ENCODE measurements at places on chromosomes 11 and 22.

GRCh38 chr22:36853407-36854099 is 7.3 kb upstream of the NCF4 start:
- peak; percentile 82 for DNase-seq

DNA sequence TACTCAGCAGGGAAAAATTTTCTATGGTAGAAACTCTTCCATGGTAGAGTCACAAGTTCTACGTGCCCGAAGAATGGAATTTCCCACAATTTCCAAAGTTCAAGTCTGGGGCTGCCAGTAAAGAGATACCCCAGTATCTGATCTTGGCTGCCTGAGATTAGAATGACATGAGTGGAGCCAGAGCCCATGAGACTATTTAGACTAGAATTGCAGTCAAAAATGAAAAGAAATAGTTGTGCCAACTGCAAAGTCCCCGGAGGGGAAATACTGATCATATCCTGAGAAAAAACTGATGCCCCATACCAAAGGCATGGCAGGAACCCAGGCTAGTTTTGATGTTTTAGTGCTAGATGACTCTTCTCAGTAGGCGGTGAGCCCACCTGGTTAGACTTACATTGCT is 11.2 kb downstream of the MAJIN start:
- DNase-seq: no peak

- DNase-seq: no peak
Measured at GRCh38 chr11:61671527-61671926, 8.7 kb upstream of the DAGLA start.

GRCh38 chr11:116631201-116631600 is 141.6 kb downstream of the BUD13 start:
- no peak for DNase-seq

DNA sequence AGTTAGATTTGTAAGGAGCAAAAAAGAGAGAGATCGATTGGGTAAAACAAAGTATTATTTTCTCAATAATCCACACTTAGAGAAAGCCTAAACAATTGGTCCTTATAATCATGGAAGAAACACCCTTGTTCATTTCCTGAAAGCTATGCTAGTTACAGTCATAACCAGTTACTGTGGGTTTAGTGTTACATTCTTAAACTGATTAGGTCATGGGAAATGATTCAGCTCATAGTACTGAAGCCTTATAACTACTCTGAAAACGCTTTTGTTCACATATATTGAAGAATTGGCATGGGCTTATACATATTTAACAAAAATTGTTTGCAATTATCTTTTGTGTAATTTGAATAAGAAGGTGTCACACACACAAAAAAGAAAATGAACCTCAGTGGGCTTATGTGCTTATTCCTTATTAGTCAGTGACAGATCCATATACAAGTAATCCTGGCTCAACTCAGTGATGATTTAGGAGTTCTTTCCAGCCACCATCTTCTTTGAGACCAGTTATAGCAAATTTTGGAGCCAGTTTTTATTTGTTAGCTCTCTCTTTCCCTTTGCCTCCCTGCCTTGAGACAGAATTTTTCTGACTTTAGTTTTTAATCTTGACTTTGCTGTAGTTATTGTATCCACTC is 198.5 kb upstream of the CTSC start:
- no peak for DNase-seq

- DNase-seq: no peak
Measured at GRCh38 chr11:10894666-10895065, 36.8 kb upstream of the ZBED5 start.

- peak; percentile 89 for DNase-seq
Measured at GRCh38 chr11:128725630-128726319, 31.9 kb downstream of the FLI1 start.

- DNase-seq: no peak
Measured at GRCh38 chr22:49718396-49718795, 109.3 kb downstream of the BRD1 start.

- DNase-seq: no peak
Measured at GRCh38 chr11:127859941-127860354, 727.4 kb downstream of the ETS1 start.

DNA sequence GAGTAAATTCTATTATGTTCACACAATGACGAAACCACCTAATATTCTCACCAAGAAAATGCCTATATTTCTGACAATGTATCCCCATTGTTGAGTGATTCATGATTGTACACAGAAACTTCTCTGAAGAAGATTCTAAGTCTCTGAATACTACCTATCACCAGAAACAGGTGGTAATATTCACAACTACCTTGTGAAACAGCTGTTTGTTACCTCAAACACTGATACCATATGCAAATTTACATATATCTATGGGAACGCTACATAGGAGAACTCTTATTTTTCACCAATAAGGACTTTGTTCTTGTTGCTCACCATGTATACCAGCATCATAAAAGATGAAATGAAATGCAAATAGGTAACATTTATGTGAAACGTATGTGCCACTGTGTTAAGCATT is 59.3 kb downstream of the PDGFD start:
- DNase-seq: no peak

- DNase-seq: no peak
Measured at GRCh38 chr22:30371981-30372380, 15.2 kb downstream of the CCDC157 start.

DNA sequence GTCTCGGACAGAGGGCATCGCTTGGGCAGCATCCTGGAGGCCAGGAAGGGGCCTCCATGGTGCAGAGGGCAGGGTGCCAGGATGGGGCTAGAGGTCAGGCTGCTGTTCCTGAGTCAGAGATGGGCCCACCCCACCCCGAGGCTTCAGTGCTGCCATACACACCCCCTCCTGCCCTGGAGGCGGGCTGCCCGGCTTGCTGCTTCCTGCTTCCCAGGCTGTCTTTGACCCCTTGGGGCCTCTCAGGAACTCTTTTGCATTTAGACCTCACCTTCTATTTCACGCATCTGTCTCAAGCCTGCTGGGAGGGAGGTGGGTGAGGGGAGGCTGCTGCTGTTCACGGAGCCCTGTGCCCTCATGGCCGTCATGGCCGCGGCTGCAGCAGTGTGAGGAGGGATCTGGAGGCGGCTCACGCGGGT is 6.6 kb upstream of the GRAMD4 start:
- DNase-seq: no peak

DNA sequence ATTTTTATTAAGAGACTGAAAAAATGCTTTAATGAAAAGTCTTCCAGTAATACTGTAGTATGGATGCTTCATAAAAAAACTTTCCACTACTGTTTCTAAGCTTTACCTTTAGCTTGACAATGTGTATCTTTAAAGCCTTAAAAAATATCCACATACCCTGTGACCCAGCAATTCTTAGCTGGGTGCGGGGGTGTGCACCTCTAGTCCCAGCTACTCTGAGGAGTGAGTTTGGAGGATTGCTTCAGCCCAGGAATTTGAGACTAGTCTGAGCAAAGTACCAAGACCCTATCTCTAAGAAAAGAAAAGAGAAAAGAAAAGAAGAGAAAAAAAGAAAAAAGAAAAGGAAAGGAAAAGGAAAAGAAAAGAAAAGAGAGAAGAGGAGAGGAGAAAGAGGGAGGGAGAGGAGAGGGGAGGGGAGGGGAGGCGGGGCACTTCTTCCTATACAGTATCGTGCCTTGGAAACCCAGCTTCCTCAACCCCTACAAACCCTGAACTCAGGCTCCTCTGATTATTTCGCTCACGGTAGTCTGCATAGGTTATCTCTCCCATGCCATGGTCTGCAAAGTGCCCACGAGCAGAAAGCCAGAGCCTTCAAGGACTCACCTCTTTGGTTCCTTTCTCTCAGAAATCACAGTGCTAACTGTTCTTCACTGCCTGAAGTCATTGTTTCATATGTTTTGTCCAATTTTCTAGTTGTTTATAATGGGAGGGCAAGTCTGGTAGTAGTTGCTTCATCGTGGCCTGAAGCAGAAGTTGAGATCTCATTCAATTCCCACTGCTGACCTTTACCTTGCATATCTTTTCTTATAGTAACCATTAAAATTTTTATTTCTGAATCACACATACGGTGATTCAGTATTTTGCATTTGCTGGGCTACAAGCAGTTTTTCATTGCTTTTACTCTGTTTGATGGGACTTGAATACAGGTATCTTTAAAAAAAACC is 82.2 kb downstream of the FAM83F start:
- DNase-seq: no peak

GRCh38 chr22:41912338-41913039 is 2.4 kb downstream of the SHISA8 start:
- no peak for DNase-seq

GRCh38 chr11:43835104-43835503 is 45.5 kb upstream of the ALKBH3 start:
- no peak for DNase-seq

- DNase-seq: no peak
Measured at GRCh38 chr11:68978626-68978930, 2.2 kb downstream of the MRGPRD start.

- no peak for DNase-seq
Measured at GRCh38 chr22:32685512-32685911, 116.0 kb upstream of the TIMP3 start.

- no peak for DNase-seq
Measured at GRCh38 chr11:95230810-95231126, 234 bp downstream of the SESN3 start.

DNA sequence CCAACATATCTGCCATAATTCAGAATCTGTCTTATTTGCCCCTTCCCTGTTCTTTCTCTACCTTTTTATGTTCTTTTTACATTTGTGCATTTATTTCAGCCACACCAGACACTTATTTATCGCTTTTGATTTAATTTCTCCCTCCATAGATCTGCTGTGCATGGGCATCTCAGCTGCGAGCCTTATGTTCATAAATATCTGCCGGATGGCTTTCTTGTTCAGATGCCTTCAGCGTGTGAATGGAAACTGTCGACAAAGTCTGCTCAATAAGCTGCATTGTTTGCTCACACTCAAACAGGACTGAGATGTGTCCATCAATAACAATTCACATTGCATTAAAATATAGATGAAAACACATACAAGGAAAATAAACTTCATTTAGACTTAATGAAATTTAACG is 374.6 kb upstream of the FAT3 start:
- no peak for DNase-seq

- DNase-seq: no peak
Measured at GRCh38 chr22:48654492-48654891, 1173.2 kb downstream of the BRD1 start.

GRCh38 chr22:46986788-46987187 is 224.3 kb downstream of the TBC1D22A start:
- DNase-seq: no peak

DNA sequence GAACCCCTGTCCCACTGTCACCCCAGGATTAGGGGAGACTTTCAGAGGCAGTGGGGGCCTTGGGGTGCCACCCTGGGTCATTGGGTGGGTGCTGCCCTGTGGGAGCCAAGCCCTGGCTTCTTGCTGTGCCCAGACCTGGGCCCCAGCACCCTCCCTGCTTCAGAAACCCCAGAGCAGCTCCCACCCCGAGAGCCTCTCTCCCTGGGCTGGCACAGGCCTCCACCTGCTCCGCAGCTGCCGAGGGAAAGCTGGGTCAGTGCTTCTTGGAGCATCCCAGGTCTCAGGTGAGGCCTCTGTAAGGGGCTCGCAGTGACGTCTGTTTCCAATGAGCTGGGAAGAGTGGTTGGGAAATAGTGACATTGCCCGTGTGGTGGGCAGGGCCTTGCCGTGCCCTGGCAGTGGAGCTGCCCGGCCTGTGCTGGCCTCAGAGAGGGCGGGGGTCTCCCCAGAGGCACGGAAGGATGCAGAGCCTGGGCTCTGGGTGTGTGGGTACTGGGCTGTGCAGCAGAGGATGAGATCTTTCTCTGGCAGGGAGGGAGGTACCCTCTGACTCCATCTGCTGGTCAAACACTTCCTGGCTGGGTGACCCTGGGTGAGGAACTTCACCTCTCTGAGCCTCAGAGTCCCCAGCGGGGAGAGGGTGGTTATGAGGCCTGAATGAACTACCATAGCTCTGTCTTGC is 23.0 kb downstream of the C22orf23 start:
- DNase-seq: no peak

GRCh38 chr11:121300972-121301699 is 8.6 kb downstream of the SC5D start:
- no peak for DNase-seq

GRCh38 chr11:66491315-66491935 is 11.2 kb downstream of the DPP3 start:
- no peak for DNase-seq

GRCh38 chr11:15119826-15120225 is 5.1 kb downstream of the INSC start:
- no peak for DNase-seq

- DNase-seq: no peak
Measured at GRCh38 chr11:7495882-7496551, 10.7 kb downstream of the OLFML1 start.

GRCh38 chr22:23127055-23127756 is 14.6 kb downstream of the RSPH14 start:
- DNase-seq: no peak

DNA sequence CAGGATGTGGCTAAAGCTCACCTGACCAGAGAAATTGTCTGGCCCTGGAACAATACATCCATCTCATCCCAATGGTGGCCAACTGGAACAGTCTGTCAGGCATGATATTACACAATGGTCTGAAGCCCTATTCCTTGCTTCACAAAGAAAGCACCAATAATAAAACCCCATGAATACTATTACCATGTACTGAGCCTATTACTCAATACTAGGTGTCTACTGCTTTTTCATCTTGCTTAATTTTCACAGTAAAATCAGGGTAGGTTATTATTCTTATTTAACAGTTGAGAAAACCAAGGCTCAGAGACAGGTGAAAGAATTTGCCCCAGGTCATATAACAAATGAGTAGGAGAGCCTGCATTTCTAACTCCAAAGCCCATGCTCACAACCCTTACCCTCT is 68.9 kb upstream of the CAPRIN1 start:
- no peak for DNase-seq

- DNase-seq: peak; percentile 4
Measured at GRCh38 chr11:123303924-123304323, 108.9 kb upstream of the CLMP start.

DNA sequence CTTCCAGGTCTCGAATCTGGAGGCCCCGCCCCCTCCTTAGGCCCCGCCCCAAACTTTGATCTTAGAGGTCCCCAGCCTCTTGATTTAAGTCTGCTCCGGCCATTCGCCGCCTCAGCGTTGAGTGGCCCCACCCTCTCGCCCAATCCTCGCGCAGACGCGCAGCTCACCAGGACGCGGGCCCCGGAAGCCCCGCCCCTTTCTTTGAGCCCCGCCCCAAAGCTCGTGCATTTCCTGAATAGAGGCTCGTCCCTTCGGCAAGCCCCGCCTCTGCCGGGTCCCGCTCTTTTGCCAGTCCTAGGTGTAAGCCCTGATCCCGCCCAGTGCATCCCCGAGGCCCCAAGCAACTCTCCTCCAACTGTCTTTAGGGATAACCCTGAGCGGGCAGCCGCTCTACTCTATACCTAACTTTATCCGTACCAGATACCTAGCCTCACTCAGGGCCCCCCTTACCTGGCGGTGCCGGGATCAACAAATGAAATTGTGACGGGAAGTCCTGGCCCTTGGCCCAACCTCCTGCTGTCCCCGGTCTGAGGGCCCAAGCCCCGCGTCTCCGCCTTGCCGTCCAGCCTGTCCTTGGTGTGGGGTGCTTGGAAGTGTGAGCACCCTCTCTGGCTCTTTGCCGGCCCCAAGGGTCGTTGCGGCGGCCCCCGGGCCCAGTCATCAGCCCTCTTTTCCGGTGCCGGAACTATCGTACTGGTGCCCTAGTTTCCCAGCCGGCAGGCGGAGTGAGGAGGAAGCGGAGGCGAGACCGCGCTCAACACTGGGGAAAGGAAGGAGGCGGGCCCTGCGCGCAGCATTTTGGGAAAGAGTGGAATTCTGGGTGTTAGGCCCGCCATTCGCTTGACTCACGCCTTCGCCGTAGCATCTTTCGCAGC is at the start of gene SNRPD3:
TSS of gene SNRPD3 (plus strand) at position 835 of the 875 bp plus-strand sequence. CDS start 1,676 bp downstream, outside the sequence.
- DNase-seq: peak; percentile 96

GRCh38 chr11:17572791-17573460 is 25.9 kb downstream of the OTOG start:
- DNase-seq: no peak
